K562 (cell line): ENCODE measurements at places on chromosomes 12 and 14. TPM values are rescaled to one million over a fixed set of nuclear protein-coding genes. Genes with fewer than 3 reads are reported as not detected.

SLC6A12 gene
- not detected in 2 replicates for total RNA-seq

GRCh38 chr14:52522581-52523345 lies 29.5 kb downstream of the TXNDC16 start:
- DNase-seq, result no peak

VWF gene
- 0.40 and 0.53 TPM in 2 replicates for total RNA-seq

ZNF140 gene
- total RNA-seq, result 4.0 and 4.9 TPM in 2 replicates

DNA sequence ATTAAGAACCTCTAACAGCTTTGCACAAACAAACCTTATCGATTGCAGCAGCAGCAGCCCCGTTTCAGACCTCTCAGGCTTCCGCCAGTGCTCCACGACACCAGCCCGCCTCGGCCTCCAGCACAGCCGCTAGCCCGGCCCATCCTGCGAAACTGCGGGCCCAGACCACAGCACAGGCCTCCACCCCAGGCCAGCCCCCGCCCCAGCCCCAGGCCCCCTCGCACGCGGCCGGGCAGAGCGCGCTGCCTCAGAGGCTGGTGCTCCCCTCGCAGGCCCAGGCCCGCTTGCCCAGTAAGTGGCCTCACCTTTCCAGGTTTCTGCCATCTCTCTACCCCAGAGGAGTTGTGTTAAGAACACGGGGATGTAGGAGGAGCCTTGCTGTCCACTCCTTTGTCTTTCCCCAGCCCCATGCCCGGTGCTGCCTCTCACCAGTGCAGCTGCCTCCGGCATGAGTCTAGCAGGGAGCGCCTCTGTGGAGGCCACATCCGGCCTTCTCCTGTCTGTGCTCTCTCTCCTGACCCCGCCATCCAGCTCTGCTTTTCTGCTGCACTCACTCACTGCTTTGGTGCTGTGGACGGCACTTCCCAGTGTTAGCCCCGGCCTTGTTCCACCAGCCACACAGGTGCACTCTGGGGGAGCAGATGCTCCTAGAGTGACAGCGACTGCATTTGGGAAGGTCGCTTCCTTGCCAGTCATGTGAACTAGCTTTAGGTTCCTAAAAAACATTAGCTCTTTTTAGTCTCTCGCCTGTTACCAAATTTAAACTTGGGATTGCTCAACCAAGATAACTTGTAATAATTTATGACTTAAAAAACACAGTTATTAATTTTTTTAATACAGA lies 71.5 kb downstream of the EP400 start:
- DNase-seq, result no peak

DNA sequence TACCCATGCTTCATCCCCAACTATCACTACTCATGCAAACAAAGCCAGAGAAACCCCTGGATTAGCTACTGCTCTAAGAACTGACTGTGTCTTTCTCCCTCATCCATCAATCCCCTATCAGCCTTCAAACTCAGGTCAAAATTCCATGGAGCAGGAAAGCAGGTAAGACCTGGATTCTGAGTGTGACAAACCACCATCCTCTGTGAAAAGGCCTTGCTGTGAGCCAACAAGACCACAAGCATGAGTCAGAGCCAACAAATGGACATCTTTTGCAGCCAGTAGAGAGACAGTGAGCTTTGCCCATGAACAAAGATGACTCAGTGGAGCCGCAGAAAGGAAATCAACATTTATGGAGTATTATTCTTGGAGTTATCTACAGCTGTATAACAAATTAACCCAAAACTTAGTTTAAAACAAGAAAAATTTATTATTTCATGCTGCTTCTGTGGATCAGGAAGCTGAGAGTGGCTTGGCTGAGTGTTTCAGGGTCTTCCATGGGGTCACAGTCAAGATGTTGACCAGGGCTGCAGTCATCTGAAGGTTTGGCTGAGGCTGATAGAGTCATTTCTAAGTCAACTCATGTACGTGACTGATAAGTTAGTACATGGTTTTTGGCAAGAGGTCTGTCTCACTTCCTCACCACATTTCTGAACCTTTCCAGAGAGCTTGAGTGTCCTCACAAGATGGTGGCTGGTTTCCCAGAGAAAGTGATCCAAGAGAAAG lies 61.1 kb downstream of the PITPNM2 start:
- DNase-seq, result peak; percentile 83

- no peak for DNase-seq
Observed at GRCh38 chr12:24491968-24492367, 456.9 kb downstream of the BCAT1 start.

DNA sequence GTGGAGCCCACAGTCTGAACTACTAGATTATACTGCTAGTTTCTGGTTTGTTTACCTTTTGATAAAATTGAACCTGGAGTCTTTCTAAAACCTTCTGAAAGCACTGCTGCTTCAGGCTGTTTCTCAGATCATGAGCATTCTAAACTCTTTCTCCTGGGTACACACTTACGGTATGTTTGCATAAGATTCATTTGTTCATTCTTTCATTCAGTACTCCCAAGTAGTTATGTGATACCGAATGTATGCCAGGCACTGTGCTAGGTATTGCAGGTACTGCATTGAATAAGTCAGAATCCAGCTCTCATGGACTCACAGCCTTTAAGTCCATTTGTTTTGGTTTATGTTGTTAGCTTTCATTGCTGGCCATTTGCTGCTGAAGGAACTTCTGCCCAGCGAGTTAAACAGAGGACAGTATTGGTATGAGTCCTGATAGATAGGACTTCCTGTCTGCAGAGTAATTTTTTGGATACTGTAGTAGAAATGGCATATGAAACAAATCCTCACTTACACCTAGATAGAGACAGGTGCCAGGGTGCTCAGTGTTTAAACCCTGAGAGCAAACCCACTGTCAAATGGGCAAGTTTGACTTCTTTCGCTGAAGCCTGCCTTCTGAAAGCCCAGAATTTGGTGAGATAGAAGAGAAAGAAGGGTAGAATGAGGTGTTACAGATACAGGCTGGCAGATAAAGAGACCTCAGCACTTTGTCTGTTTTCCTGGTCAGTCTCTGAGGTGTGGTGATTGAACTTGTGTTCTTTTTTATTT lies 2.1 kb downstream of the SUSD6 start:
- DNase-seq, result no peak

GRCh38 chr14:31280871-31281220 lies 73.3 kb upstream of the HECTD1 start:
- DNase-seq, result no peak

ATXN3 gene
- 11.3 and 12.6 TPM in 2 replicates for total RNA-seq

- no peak for DNase-seq
Observed at GRCh38 chr12:30885321-30885720, 41.2 kb upstream of the TSPAN11 start.

GRCh38 chr12:80829767-80830166 lies 108.0 kb downstream of the LIN7A start:
- no peak for DNase-seq

GRCh38 chr14:65961004-65961403 lies 525.2 kb upstream of the CCDC196 start:
- DNase-seq, result peak; percentile 65

GRCh38 chr14:76910371-76910890 lies 84.2 kb downstream of the LRRC74A start:
- no peak for DNase-seq

MYF5 gene
- total RNA-seq, result not detected in 2 replicates

MAGOHB gene
- 55.4 and 62.3 TPM in 2 replicates for total RNA-seq

DNA sequence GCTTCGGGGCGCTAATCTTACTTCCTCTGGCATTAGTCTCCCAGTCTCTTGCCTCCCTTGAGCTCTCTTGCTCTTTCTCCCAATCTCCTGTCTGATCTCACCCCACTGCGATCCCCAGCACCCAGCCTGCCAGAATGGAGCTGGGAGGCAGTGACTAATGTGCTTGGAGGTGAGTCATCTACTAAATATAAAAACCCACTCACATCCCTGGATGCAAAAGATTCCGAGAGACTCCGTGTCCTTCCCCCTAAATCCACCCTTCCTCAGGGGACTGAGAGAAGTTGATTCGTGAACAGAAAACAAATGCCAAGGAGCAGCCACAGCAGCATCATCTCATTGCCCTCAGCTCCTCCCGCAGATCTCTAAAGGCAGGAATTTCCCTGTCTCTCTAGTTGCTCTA lies 45.7 kb upstream of the KCNA5 start:
- peak; percentile 7 for DNase-seq

- DNase-seq, result peak; percentile 34
Observed at GRCh38 chr12:100826323-100826722, 31.7 kb downstream of the ANO4 start.

TAS2R42 gene
- total RNA-seq, result not detected in 2 replicates
